ENCODE measurements at places on chromosomes 7 and 10. TPM values are rescaled to one million over a fixed set of nuclear protein-coding genes. Genes with fewer than 3 reads are reported as not detected.

Gene ASZ1
- not detected for total RNA-seq

GRCh38 chr7:149457766-149458165 lies 3.1 kb downstream of the ZNF777 start:
- no peaks in the 10 kb centered on the region for H3K27me3 ChIP-seq
- DNase-seq: no peak
- peaks cover 15% of the 10 kb centered on the region for H3K4me1 ChIP-seq

Gene PTCD1
- 10.4 TPM for total RNA-seq

Gene PTPN20
- total RNA-seq: 3.9 TPM

- no peaks in the 10 kb centered on the region for H3K36me3 ChIP-seq
- H3K27ac ChIP-seq: peak overlapping the region; percentile 59
- peak; percentile 76 for DNase-seq
Observed at GRCh38 chr7:111919631-111920179, 286.5 kb downstream of the DOCK4 start.

DNA sequence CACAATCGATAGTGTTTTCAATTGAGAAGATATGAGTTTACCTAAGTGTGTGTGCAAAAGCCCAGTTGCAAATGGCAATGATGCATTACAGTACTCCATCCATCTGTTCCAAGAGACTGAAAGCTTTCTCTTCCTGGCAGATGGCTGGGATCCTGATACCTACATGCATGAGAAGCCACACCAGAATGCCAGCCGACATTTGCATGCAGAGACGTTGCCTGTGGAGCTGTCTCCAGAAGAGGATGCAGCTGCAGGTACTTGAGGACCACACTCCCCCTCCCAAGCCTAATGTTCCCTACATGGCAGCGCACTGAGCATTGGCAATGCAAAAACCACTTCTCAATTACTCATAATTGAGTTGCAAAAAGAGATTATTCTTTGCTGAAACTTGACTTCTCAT lies 332.1 kb downstream of the WDR11 start:
- no peak overlapping the region for H3K27ac ChIP-seq
- no peak for DNase-seq
- H3K4me1 ChIP-seq: no peaks in the 10 kb centered on the region
- H3K27me3 ChIP-seq: peaks cover 37% of the 10 kb centered on the region
- H3K36me3 ChIP-seq: no peaks in the 10 kb centered on the region
- no peak overlapping the region for H3K4me3 ChIP-seq

Gene FLNC
- 121 TPM for total RNA-seq

DNA sequence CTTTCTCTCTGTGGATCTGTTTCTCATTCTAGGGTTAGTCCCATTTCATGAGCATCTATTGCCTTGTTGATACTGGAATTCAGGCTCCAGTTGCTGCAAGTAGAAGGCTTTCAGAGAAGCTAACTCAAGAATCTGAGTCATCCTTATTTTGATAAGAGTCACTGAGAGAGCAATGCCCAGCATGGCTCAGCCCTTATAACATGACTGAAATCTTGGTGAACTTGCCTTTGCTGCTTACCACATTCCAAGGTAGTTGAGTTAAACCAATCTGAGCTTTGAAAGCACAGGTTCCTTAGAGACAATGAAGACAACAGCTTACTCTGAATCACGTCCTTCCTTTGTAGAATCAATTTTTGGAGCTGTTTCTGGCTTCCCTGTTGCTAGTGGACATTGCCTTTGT lies 53.6 kb upstream of the CHCHD3 start:
- DNase-seq: no peak
- no peaks in the 10 kb centered on the region for H3K36me3 ChIP-seq
- H3K27me3 ChIP-seq: peaks cover 15% of the 10 kb centered on the region
- no peaks in the 10 kb centered on the region for H3K4me1 ChIP-seq

DNA sequence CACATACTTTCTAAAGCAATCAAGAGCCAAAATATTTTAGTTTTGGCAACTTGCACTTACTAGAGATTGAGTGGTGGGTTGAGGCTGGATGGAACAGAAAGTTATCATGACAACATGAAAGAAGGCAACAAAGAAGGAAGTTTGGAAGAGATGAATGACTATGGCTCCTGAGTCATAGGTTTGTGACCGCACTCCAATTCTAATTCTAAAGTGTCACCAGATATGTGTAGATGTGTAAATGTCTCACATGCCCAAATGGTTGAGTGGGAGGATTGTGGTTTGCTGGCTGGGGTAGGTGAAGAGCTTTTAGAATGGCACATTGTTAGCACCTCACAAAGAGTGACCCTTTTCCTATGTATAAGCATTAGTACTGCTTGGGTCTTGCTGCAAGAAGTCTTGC lies 20.2 kb downstream of the TAS2R16 start:
- no peaks in the 10 kb centered on the region for H3K27me3 ChIP-seq
- H3K27ac ChIP-seq: no peak overlapping the region
- peak; percentile 56 for DNase-seq
- H3K36me3 ChIP-seq: no peaks in the 10 kb centered on the region
- no peaks in the 10 kb centered on the region for H3K4me1 ChIP-seq
- H3K4me3 ChIP-seq: no peak overlapping the region

Data from PC-3 (cell line).